ENCODE measurements at places on chromosomes 1 and 21.

GRCh38 chr1:233281711-233282581, 13.6 kb downstream of the PCNX2 start:
- DNase-seq = no peak

DNA sequence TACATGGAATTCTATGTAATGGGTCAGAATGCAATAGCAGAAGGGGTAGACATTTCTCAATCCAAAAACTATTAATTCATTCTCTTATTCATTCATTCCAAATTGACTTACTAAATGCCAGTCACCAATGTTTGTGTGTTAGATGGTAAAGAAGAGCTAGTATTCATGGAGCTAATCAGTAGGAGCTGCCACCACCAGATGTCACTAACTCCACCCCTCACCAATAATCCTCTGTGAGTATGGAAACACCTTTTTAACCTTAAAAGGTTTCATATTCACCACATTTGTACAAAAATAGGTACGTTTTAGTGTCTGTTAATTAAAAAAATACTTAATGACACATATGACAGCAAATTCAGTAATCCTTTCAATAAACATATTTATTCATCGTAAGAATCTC, 131.8 kb upstream of the PKN2 start:
- no peak for DNase-seq

GRCh38 chr21:41712730-41713129, 54.1 kb downstream of the RIPK4 start:
- no peak for DNase-seq

DNA sequence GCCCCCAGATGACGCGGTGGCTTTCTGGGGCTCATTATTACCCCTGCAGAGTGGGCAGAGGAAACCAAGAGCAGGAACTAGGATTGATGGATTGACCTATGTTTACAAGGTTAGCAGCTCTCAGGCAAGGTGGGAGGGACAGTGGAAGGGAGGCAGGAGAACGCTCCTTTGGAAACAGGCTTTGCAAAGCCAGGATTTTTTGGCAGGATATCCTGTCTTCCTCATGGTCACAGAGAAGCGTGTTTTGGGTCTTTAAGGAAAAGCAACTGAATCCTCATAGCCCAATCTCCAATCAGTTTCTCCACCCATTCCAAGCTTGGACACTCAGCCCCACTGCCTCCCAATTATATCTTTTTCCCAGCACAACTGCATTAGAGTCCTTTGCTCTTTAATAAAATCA, 105.6 kb upstream of the SOD1 start:
- DNase-seq = no peak

DNA sequence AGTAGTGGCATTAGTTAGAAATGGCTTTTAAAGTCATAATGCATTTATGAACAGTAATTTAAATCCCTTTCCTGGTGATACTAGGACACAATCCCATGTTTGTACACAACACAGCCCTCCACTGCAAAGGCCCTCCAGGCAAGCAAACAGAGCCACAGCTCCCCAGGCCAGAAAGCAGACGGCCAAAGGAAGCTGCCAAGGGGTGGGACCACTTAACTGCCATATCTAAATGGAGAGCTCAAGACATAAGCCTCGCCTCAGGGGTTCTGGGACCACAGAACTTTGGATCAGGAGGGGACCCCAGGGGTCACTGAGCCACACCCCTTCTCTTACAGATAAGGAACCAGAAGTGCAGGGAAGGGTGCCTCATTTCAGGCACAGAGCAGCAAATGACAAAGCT, 189.7 kb downstream of the KCNH1 start:
- DNase-seq = no peak

- DNase-seq = no peak
Measured at GRCh38 chr1:94349853-94350252, 68.3 kb upstream of the ABCD3 start.

GRCh38 chr1:248914796-248915381, 8.9 kb downstream of the PGBD2 start:
- DNase-seq = no peak

DNA sequence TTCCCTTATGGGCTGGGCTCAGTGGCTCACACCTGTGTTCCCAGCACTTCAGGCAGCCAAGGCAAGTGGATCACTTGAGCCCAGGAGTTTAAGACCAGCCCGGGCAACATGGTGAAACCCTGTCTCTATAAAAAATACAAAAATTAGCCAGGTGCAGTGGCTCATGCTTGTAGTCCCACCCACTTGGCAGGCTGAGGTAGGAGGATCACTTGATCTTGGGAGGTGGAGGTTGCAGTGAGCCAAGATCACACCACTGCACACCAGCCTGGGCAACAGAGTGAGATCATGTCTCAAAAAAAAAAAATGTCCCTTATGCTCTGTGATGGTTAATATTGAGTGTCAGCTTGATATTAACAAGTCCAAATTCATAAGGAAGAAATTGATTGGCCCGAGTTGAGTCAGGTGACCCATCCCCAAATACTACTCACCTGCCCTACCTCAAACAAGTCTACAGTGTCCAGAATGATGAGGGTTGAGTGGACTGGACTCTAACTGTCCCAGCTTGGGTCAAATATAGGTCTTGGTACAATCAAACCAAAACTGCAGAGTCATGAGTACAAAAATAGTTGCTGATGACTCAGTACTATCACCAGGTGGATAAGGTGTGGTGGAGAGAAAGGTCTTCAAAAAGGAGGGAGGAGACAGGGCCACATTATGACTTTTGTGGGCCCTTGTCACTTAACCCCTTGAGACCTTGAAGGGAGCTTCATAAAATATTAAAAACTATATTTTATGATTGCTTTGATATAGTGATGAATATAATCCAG, 161.0 kb downstream of the ZNF326 start:
- DNase-seq = no peak

- DNase-seq = no peak
Measured at GRCh38 chr1:165173409-165173808, 183.1 kb downstream of the LMX1A start.

DNA sequence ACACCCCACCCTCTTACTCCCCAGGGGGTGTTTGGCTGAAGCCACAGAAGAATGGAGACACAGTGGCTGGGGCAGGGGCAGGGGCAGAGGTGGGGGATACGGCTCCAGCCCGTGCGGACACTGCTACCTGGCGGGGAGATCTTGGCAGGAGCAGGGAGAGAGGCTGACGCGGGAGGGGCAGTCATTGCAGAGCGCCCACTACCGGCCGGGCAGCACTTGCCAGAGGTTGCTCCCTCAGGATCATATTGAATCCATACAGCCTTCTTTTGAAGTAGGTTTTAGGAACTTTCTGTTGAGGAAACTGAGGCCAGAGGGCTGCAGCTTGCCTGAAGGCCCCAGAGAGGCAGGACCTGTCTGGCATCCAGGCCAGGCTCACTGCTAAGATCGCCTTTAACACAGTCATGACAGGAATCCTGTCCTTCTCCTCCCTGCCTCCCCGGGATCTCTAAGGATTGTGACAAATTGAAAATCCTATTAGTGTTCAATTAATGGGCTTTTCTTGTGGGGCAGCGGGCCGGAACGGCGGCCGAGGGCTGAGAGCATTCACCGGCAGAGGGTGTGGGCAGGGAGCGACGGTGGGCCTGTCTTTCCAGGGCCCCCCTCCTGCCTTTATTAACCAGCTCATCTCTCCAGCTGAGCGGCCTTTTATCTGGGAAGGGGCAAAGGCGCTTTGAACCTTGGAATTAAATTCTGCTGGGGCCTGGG, 65.5 kb upstream of the WNT4 start:
- no peak for DNase-seq

DNA sequence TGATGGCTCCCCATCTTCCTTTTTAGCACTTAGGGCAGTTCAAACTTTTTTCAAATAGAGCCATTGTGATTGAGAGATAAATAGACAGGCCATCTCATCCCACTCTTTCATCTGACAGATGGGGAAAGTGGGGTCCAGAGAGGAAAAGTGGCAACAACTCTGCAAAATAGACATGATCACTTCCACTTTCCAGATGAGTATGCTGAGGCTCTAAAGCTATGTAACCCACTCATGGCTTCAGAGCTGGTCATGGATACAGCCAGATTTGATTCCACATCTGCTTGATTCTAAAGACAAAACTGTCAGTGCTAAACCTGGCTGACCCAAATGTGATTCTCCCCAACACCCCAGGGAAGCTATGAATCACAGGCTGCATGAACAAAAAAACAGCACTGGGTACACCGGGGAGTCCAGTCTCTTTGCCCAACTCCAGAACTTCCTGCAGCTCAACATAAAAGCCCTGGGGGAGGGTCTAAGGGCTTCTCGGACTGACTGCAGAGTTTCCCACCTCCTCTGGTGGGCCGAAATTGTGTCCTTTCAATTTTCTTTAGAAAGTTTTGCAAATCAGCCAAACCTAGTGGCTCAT, 59.3 kb downstream of the PLPP3 start:
- no peak for DNase-seq

- no peak for DNase-seq
Measured at GRCh38 chr1:31648641-31649357, 4.1 kb upstream of the PEF1 start.

DNA sequence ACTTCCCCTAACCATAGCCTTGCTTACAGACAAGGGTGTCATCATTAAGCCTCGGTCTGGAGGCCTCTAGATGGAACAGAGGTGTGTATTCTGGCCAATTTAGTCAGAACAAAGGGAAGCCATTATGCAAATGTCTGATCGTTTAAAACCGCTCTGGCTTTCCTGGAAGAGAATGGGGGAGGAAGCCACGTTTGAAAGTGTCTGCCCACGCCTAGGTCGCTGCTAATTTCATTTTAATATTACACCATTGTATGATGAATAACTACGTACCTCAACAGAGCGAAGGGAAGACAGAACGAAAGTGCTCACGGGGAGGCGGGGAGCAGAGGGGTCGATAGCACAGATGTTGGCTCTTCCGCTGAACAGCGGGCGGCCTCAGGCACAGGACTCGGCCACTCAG, 41.1 kb upstream of the CSF3R start:
- DNase-seq = no peak

- no peak for DNase-seq
Measured at GRCh38 chr1:180793451-180793850, 119.2 kb upstream of the KIAA1614 start.

All from effector CD8-positive, alpha-beta T cell (primary cell).